Memory B cell (primary cell): ENCODE measurements at places on chromosomes 7 and 10.

DNA sequence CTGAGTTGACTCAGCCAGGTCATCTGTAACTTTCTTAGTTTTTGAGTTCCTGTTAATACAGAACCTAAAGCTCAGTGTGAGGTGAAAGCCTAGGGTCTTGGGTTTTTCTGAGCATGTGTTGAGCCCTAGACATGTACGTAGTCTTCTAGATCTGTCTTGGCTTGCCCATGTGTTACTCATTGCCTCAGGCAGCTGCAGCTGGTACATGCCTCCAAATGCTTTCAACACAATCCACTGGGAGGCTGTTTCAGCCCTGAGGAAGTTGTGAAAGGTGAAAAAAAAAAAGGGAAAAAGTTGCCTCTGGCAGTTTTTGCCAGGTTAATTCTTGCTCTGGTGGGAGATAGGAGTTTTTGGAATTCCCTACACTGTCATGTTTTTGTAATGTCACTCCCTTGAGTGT is 134.6 kb downstream of the RNF216 start:
- no peak overlapping the region for H3K27ac ChIP-seq
- DNase-seq: no peak
- H3K27me3 ChIP-seq: no peaks in the 10 kb centered on the region
- peaks cover 27% of the 10 kb centered on the region for H3K36me3 ChIP-seq
- no peaks in the 10 kb centered on the region for H3K4me1 ChIP-seq

- DNase-seq: no peak
- peaks cover 6% of the 10 kb centered on the region for H3K36me3 ChIP-seq
- no peak overlapping the region for H3K4me3 ChIP-seq
Observed at GRCh38 chr7:135562720-135563119, 5.0 kb downstream of the NUP205 start.

DNA sequence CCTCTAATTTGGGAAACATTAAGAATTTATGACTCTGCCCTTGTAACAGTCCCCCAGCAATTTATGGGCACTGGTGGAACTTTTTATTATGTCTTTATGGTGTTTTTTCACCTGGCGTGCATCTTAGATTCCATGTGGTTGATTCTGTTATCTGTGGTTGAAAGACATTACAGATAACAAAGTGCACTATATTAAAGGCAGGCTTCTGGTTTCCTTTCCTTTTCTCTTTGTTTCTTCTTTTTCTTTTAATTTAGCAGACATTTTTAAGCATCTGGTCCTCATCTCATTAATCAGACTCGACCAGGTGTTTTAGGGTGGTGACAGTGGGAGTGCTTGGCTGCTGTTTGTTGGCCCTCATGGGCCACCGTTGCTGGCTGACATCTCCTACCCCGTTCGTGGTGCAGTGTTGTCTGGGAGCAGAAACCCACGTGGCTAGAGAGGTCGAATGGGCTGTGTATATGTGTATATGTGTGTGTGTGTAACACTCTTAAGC is 77.4 kb downstream of the LRMDA start:
- no peaks in the 10 kb centered on the region for H3K36me3 ChIP-seq
- H3K4me3 ChIP-seq: no peak overlapping the region
- no peaks in the 10 kb centered on the region for H3K4me1 ChIP-seq
- H3K27ac ChIP-seq: no peak overlapping the region

- peaks cover 6% of the 10 kb centered on the region for H3K4me1 ChIP-seq
- no peak overlapping the region for H3K4me3 ChIP-seq
- no peaks in the 10 kb centered on the region for H3K27me3 ChIP-seq
- no peak overlapping the region for H3K27ac ChIP-seq
- H3K36me3 ChIP-seq: peaks cover 29% of the 10 kb centered on the region
Observed at GRCh38 chr7:77368974-77369373, 47.2 kb downstream of the GSAP start.

DNA sequence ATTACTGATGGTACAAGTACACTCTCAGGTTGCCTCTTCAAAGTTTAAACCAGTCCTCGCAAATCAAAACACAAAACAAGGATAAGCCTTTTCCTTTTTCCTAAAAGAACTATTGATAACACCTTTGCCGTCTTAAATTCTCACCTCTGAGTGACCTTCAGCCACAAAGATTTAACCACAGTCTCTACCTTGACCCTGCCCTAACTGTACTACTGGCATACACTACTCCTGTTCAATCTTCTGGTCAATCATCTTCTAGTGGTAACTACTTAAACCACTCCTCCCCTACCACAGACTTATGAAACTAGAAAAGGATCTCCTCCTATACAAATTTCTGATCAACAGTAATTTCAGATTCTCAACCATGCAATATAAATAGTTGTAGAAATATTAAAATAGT is 15.1 kb downstream of the UPF2 start:
- peak overlapping the region; percentile 38 for H3K27ac ChIP-seq
- H3K27me3 ChIP-seq: no peaks in the 10 kb centered on the region
- no peak overlapping the region for H3K4me3 ChIP-seq
- peaks cover 16% of the 10 kb centered on the region for H3K4me1 ChIP-seq
- DNase-seq: no peak

- DNase-seq: no peak
- H3K27ac ChIP-seq: no peak overlapping the region
- H3K36me3 ChIP-seq: peaks cover 23% of the 10 kb centered on the region
- no peaks in the 10 kb centered on the region for H3K27me3 ChIP-seq
- H3K4me1 ChIP-seq: peaks cover 2% of the 10 kb centered on the region
Observed at GRCh38 chr7:47371317-47371716, 210.6 kb downstream of the TNS3 start.

- DNase-seq: no peak
- H3K4me3 ChIP-seq: no peak overlapping the region
- H3K27ac ChIP-seq: no peak overlapping the region
- no peaks in the 10 kb centered on the region for H3K36me3 ChIP-seq
- H3K27me3 ChIP-seq: peaks cover 7% of the 10 kb centered on the region
- no peaks in the 10 kb centered on the region for H3K4me1 ChIP-seq
Observed at GRCh38 chr10:71081912-71082311, 130.5 kb upstream of the UNC5B start.

DNA sequence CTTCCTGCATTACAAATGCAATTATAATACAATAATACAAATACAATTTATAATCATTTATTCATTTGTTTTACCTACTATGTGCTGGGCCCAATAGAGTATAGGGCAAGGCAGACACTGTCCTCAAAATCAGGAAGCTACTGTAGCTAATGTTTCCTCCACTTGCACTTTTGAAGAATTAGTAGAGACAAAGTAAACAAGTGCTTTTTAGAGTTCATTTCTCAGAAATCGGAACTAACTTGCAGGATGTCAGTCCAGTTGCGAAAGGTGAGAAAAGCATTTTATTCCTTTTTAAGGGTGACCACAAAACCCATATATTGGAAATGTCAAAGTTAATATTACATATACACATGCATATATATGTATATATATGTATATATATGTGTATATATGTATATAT is 14.2 kb downstream of the ADRB1 start:
- no peak overlapping the region for H3K4me3 ChIP-seq
- no peak overlapping the region for H3K27ac ChIP-seq
- no peaks in the 10 kb centered on the region for H3K36me3 ChIP-seq
- no peak for DNase-seq
- no peaks in the 10 kb centered on the region for H3K27me3 ChIP-seq
- peaks cover under 1% of the 10 kb centered on the region for H3K4me1 ChIP-seq

DNA sequence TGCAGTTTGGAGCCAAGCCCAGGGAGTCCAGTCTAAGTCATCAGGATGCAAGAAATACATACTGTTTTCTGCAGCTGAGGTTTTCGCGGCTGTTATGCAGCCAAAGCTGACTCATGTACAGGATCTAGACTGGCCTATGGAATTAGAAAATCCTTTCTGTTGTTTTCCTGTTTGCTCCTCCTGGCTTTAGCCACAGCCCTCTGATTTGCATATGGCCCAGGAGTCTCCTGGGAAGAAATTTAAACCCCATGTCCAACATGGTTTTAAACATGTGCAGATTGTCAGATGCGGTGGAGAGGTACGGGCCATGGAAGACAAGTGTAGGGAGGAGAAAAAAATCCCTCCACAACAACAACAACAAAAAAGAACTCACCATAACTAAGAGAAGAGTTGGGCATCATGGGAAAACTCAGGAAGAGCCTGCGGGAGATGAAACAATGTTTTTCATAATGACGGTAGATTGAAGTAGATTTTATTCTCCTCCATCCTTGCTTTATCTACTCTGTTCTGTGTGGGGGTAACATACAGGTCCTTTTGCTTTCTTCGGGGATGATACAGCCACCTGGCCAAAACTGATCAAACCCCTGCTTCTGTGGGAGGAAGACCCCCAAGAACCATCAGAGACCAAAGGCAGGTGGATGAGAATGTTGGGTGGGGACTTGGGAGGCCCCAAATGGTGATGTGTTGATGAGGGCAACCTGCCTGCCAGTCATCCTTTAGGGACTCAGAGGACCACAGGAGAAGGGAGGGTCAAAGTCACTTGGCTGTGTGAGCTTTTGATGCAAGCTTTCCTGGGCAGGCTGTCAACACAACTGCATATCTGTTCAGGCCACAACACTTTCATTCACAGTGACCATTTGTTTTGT is 29.8 kb upstream of the GNA12 start:
- H3K4me1 ChIP-seq: peaks cover 37% of the 10 kb centered on the region
- no peaks in the 10 kb centered on the region for H3K27me3 ChIP-seq
- peak overlapping the region; percentile 8 for H3K27ac ChIP-seq
- no peak for DNase-seq
- no peak overlapping the region for H3K4me3 ChIP-seq
- H3K36me3 ChIP-seq: no peaks in the 10 kb centered on the region

DNA sequence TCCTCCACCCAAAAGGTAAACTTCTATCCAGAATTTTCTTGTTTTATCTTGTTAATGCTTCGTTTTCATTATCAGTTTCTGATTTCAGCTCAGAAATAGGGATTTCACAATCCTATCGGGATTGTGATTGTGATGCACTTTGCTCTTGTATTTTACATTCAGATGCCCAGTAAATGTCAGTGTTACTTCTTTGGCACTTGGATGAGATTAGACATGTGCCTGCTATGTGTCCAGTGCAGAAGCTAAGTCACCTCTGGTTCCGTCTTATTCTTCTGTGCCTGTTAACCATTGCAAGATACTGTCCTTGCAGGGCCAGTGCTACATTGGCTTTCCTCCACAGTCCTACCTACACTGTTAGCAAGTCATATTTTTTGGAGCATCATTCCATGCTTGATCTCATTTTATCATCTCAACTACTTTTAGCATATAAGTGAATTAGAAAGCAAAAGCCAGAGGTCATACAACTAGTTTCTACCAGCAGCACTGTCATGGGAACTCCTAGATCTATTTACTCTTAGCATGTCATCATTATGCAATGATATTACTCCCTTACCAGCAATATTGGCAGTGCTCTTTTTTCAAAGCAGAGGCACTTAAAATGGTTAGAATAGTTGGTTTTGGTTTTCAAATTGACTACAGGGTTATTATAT is 26.7 kb downstream of the ZNF277 start:
- no peaks in the 10 kb centered on the region for H3K27me3 ChIP-seq
- H3K36me3 ChIP-seq: peaks cover 16% of the 10 kb centered on the region
- DNase-seq: no peak
- H3K4me3 ChIP-seq: no peak overlapping the region
- peak overlapping the region; percentile 5 for H3K27ac ChIP-seq

DNA sequence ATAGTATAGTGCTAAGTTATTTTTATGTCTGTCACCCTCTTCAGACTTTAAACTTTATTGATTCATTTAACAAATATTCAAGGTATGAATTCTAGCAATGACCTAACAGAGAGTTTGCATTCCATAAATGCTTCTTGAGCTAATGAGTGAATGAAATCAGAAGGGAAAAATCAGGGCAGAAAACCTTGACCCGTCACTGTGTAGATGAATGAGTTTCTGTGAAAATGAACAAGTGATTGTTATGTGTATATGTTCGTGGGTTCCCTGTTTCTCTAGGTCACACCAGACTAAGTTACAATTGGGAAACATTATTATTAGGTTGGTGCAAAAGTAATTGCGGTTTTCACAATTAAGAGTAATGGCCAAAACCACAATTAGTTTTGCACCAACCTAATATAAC is 30.1 kb downstream of the APBB1IP start:
- no peak for DNase-seq
- no peak overlapping the region for H3K4me3 ChIP-seq
- no peaks in the 10 kb centered on the region for H3K27me3 ChIP-seq
- H3K36me3 ChIP-seq: peaks cover 34% of the 10 kb centered on the region
- peak overlapping the region; percentile 80 for H3K27ac ChIP-seq
